ENCODE measurements at places on chromosomes 11 and 22. TPM values are rescaled to one million over a fixed set of nuclear protein-coding genes. Genes with fewer than 3 reads are reported as not detected.

GRCh38 chr11:119990309-119991021 is 147.4 kb downstream of the TRIM29 start:
- no peak for DNase-seq

Gene NCF4
- not detected for total RNA-seq

DNA sequence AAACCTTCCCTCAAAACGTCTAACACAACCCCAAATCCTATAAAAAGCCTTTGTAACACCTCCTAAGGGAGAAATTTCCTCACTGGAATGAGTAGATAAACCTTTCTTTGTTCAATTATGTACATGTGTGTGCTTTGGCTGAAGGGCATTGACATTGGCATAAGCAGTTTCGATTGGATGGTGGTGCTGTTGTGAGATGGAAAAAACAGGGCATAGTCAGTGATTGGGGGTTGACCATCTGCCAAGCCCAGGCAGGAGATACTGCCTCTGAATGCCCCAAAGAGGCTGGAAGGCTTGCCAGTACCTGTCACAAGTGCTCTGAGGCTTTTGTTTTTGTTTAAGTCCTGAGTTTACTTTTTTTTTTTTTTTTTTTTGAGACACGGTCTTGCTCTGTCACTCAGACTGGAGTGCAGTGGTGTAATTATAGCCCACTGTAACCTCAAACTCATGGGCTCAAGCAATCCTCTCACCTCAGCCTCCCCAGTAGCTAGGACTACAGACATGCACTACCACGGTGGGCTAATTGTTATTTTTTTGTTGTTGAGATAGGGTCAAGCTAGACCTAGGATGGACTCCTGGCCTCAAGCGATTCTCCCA is 1.2 kb upstream of the CCDC117 start:
- DNase-seq, result no peak

Gene ENTHD1
- not detected for total RNA-seq

DNA sequence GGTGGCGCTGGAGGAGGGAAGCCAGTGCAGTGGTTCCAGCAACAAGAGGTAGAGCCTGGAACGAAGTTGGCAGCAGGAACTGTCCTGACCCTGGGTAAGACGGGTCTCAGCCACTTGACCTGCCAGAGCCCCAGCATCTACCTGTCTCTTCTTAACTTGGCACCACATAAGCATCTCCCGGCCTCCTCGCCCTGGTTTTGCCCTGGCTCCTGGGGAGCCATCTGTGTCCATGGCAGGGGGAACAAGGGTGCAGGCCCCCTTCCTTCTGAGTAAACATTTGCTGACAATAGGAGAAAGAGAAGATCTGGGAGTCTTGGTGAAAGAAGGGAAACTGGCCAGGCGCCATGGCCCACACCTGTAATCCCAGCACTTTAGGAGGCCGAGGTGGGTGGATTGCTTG is 12.8 kb downstream of the P2RY2 start:
- DNase-seq, result no peak

DNA sequence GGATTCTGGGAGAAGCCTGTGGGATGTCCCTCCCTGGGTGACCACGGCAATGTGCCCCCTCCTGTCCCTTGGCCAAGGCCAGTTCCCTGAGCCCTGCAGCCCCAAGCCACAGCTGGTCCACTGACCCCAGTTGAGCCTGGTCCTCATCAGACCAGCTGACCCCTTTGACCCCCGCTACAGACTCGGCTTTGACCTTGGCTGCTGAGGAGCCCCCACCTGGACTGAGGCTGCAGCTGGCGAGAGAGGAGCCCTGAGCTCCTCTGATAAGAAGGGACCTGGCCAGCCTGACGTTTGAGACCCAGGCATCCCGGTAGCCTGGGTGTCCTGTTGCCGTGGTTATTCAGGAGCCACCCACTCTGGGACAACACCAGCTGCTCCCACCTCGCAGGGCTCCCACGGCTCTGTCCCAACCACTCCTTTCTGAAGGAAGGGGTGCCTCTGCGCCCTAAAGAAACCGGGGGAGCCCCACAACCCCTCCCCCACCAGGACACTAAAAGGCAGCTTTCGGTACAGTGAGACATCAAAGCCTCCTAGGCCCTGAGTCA is 3.0 kb downstream of the ASCL2 start:
- DNase-seq, result no peak

Gene GNAZ
- total RNA-seq, result 5.0 TPM

- DNase-seq, result no peak
Measured at GRCh38 chr11:19200410-19201201, 1.2 kb downstream of the CSRP3 start.

GRCh38 chr11:112150517-112150916 is 13.4 kb downstream of the IL18 start:
- DNase-seq, result no peak

Gene CHADL
- 1.3 TPM for total RNA-seq

- DNase-seq, result peak; percentile 27
Measured at GRCh38 chr11:38123673-38124072, 1525.6 kb upstream of the RAG2 start.

DNA sequence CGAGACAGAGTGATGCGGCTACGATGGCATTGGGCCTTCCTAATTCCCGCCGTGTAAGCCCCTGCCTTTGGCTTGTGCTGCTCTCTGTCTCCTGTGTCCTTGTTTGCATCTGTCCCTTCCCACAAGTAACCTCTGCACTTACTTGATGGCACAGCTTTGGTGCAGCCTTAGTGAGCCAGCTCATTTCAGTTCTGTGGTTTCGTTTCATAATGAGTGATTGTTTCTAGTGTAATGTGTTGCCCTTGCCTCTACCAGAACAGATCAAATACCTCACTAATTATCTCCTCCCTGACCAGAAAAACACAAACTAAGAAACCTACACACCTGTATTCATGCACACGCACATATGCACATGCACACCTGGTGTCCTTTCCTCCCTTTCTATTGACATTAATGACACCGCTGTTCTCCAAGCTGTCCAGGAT is 58.8 kb downstream of the GRK3 start:
- no peak for DNase-seq

DNA sequence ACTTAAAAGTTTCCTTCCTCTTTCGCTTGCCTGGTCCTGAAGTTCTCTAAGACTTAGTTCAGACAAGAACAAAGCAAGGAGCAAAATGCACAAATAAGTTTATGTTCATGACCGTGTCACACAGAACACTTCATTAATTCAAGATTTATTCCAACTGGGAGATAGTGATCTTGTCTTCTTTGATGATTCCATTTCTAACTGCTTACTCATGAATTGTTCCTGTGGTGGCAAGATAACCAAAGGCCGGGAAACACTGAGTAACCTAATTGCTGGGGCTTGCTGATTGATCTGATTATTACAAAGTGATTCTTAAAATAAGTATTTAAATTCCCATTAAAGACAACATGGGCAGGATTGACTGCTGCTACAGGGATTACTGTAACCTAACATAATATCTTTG is 1462.9 kb upstream of the RAG2 start:
- DNase-seq, result no peak

DNA sequence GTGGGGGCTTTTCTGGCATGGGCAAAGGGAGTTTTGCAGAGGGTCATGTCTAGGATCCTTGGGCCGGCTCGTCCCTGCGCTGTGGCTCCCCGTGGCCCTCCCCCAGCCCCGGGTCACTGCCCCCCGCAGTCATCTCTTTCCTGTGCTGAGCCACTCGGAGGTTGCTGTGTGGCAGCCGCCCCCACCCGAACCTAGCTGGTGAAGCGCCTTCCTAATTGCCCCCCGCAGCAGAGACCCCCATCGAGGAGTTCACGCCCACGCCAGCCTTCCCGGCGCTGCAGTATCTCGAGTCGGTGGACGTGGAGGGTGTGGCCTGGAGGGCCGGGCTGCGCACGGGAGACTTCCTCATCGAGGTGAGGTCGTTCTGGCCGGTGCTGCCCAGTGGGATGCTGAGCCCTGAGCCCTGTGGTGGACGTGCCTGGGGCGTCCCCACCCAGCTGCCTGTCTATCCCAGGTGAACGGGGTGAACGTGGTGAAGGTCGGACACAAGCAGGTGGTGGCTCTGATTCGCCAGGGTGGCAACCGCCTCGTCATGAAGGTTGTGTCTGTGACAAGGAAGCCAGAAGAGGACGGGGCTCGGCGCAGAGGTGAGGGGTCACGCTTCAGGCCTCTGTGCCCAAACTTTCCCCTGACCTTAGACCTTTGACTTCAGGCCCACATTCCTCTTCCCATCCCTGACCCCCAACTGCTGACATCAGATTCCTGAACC is 32.0 kb downstream of the SHANK3 start:
- DNase-seq, result no peak

Gene MRGPRF
- total RNA-seq, result 4.0 TPM

- no peak for DNase-seq
Measured at GRCh38 chr11:10518891-10519290, 22.1 kb downstream of the RNF141 start.

DNA sequence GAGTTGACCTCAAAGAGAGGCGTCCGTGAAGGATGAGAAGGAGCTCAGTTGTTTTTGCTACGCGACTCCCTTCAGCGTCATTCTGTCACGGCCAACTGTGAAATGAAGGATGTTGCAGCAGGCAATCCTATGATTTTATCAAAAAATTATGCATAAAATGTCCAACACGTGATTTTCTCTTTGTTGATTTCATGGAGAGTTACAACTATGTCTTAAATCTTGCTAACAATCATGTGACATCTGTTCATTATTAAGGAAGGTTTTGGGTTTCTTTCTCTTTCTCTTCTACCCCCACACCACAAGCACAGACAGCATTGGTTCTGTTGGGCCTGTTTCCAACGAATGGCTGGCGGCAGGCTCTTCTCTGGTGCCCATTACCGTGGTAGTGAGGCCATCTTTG is 3.7 kb downstream of the KRTAP5-4 start:
- no peak for DNase-seq

Gene RFPL1
- not detected for total RNA-seq

DNA sequence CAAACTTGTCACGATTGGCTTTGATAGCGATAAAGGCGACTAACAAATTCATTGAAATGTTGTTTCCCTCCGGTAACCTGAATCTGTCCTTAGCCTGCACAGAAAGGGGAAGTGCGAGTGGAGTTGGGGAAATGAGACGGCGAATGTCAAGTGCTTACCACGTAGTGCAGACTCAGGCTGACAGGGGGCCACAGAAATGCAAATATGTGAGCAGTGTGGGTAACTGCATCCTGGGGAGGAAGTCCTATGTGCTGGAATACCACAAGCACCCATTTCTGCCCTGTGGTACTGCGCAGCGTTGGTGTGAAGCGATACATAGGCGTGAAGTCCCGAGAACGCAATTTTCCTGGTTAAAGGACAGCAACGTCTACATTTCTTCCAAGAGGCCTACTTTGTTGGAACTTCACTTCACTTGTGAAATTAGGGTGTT is 869 bp upstream of the EIF4ENIF1 start:
- peak; percentile 39 for DNase-seq

DNA sequence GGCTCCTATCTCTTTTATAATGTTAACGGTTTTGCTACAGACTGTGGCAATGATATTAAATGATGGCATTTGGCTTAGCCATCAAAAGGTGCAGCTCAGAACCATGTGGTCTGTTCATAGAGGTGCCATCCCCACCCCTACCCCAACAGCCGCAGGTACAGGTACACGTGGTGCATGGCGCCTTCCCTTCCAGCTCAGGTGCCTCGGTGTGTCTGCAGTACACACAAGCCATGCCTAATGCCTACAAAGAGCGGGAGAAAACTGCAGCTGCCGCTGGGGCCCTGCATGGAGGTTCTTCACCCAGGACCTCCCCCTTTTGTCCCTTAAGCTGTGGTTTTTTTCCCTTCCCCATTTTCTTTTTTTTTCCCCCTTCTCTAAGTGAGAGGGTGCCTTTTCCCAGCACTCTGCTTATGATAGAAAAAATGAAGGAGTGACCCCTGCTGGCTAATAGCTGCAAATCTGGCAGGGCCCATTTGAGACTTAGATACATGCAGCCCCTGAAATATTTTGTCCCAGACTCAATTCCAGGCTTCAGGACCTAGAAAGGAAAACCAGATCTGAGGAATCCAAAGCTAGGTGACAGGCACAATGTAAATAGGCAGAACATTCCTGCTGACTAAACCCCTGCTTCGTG is 6.5 kb downstream of the OR52M1 start:
- DNase-seq, result peak; percentile 30

Gene ARHGAP20
- total RNA-seq, result 0.04 TPM

DNA sequence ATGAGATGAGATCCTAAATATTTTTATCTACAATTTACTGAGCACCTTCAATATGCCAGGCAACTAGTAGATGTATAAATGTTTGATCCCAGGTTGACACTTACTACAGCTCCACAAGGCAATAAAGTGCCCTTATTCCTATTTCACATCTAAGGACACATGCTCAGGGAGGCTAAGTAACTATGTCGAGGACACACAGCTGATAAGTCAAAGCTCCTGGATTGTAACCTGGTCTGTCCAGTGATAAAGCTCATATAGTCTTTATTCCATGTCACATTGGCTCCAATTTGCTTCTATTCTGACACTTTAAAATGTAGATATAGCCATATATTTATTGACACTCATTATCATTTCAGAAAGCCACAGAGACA is 93.8 kb upstream of the BMAL1 start:
- DNase-seq, result no peak

GRCh38 chr11:66101066-66101464 is 31.0 kb downstream of the PACS1 start:
- DNase-seq, result no peak

Gene KCNC1
- total RNA-seq, result 0.04 TPM

Gene CRYBA4
- total RNA-seq, result 0.52 TPM

DNA sequence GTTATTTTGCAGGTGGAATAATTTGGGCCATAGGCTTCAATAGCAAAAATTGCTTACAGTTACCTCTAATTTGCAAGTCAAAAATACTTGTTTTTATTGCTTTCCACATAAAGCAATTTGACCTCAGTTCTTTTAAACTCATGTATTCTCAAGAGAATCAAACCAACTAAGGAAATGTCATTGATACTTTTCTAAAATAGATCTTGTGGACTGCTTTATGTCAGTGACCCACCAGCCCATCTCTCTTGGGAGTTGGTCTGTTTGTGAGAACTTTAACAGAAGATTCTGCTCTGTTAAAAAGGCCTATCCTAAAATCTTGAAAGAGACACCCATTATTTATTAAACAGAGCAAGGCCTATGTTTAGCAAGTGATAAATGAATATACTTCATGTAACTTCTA is 75.2 kb downstream of the DDIAS start:
- DNase-seq, result no peak

- no peak for DNase-seq
Measured at GRCh38 chr22:33710326-33710725, 209.9 kb downstream of the LARGE1 start.

Gene HPX
- total RNA-seq, result 1.0 TPM

DNA sequence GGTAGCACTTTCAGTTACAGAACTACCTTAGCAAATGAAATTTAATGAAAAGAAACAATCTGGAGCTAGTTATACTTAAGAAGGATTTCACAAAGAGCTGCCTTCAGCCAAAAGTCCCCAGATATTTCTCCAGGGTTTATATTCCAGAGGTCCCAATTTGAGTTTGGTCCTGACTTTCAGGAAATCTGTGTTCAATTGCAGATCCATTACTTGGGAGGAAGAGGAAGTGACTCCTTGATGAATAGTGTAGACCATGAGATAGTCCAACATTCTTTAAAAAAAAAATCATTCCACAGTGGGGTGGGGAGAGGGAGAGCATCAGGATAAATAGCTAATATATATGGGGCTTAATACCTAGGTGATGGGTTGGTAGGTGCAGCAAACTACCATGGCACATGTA is 117.6 kb upstream of the ARHGAP20 start:
- no peak for DNase-seq

Data from H9 (cell line).